GM03348 (cell line): ENCODE measurements at places on chromosomes 6 and 20.

DNA sequence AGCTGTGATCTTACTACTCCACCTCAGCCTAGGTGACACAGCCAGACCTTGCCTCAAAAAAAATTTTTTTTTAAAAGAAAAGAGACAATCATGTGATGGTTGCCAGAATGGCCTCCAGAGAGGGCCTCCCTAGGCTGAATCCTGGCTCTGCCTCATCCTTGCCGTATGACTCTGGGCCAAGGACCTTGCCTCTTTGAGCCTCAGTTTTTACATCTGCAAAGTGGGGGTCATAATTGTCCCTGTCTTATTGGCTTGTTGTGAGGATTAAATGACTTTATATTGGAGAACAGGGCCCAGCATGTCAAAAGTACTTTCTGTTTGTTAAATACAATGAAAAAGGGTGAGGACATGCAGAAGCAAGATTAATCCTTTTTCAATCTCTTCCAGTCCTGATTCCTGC is 14.4 kb downstream of the SRXN1 start:
- DNase-seq, result no peak

DNA sequence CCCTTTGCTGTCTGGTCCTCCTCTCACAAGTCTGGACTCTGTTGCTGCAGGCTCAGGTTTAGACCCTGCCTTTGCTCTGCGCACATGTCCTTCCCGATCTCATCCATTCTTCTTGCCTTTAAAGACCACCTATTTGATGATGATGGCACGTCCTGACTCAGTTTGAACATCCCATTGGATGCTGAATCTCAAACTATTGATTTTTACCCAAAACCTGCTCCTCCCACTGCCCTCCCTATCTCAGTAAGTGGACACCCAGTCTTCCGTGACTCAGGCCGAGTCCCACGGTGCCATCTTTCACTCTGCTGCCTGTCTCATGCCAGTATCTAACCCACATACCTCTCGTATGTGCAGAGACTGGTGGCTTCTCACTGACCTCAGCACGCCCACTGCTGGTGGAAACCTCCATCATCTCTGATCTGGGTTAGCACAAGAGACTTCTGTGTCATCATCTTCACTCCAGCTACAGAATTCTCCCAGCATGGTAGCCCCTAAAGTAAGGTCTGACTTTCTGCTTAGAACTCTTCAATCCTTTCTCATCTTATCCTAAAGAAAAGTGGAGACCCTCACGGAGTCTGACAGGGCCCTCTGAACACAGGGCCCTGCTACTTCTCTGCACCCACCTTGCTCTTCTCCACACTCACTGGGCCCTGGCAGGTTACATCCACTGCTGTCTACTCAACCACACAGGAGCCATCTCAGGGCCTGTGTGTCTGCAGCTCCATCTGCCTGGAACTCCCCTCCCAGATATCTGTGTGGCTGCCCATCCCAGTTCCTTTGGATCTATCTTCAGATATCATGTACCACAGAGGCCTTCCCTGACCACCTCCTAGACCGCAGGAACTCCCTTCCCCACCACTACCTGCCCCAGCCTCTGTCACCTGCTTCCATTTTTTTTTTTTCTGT is 387.1 kb upstream of the AGPAT4 start:
- peak; percentile 17 for DNase-seq

GRCh38 chr6:87183687-87184086 is 28.3 kb downstream of the ZNF292 start:
- peak; percentile 24 for DNase-seq

DNA sequence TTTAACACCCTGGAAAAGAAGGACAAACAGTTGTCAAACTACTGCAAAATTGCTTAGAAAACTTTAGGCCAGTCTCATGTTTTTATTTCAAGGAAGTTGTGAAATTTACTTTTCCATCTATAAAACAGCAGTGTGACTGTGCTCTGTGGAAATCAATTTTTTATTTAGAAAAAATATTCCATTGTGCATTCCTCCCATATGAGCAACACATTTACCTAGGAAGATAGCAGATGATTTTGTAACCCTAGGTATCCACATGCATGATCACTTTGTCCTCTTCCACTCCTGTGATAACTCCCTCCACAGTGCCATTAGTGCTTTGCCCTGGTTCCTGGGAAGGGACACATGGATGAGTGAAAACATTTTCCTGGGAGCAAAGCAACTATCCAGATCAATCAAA is 70.0 kb upstream of the SHLD1 start:
- DNase-seq, result no peak

DNA sequence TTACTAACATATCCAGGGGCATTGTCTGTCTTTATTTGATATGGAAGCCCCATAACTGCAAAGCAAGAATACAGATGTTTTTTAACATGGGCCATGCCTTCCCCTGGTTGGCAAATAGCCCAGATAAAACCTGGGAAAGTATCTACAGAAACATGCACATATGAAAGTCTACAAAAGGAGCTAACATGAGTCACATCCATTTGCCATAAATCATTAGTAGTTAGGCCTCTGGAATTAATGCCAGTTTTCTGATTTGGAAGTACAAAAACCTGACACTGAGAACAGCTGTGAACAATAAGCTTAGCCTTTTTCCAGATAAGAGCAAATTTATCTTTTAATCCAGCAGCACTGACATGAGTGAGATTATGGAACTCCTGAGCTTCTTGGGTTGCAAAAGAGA is 418.0 kb upstream of the IMPG1 start:
- DNase-seq, result no peak

DNA sequence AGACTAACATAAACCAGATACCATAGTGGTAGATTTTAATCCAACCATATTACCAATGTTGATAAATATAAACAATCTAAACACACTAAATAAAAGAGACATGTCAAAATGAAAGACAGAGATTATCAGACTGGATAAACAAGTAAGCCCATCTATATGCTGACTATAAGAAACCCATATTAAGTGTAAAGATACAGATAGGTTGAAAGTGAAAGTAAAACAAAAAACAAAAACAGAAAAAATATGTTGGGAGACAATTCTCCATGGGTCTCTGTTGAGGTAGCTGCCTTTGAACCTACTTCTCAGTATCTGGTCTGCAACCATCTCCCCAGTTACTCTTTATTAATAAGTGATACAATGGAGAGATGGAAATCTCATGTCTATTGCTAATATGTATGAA is 21.2 kb downstream of the REV3L start:
- DNase-seq, result no peak

DNA sequence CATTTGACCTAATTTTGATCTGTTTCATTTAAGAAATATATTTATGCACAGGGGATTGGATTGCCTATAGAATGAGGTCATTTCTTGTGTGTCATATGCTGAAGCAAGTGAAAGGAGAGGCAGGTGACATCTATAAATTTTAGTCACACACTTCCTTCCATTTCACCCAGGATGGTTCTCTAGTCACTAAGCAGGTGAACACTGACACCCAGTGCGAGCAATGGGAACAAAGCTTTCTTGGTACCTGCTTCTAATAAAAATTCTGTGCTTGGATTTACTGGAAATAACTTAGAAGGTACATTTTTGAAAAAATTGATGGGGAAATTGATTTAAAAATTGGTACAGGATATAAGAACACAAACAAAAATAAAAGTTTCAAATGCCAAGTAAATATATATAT is 66.9 kb upstream of the MC3R start:
- DNase-seq, result no peak

GRCh38 chr6:53892707-53893106 is 97.9 kb downstream of the LRRC1 start:
- no peak for DNase-seq

DNA sequence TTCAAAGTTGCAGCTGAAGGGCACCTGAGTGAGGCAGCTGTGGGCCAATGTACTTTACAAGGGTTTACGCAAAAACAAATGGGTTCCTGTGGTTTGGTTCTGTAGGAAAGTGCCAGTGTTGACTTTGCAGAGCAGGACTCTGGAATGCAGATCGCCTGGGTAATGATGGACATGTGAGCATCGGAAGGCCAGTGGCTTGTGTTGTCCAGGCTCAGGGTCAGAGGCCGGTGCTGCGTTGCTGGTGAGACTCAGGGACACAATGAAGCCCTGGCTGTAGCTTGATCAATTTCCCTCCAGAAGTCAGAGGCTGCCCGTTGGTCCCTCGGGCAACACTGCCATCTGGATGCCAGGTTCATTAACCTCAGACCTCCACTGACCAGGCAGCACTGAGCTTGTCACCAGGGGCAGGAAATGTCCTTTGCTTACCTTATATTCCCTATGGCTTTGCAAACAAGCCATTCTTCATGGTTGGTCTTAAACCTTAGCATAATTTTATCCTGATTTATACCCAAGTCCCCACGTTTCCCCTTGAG is 753.4 kb downstream of the QKI start:
- DNase-seq, result no peak

DNA sequence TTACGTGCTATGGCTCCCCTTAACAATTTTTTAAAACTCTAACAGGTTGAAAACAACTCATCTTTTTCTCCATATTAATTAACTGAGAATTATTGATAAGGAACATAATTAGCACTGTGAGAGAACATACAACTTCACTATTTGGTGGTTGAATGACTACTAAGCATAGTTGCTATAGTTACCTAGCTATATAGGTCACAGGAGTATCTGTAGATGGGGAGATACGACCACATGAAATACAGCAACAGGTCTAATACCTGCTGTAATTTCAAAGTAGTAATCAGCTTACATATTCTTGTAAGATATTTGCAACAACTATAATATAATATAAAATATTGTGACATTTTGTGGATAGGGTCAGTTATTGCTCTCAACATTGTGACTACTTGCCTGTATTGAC is 102.9 kb downstream of the ADGB start:
- DNase-seq, result no peak

- DNase-seq, result no peak
These were observed 247.0 kb upstream of the KCNQ5 start for GRCh38 chr6:72374857-72375256.

- DNase-seq, result no peak
These were observed 17.4 kb downstream of the SLCO4A1 start for GRCh38 chr20:62659488-62660239.

DNA sequence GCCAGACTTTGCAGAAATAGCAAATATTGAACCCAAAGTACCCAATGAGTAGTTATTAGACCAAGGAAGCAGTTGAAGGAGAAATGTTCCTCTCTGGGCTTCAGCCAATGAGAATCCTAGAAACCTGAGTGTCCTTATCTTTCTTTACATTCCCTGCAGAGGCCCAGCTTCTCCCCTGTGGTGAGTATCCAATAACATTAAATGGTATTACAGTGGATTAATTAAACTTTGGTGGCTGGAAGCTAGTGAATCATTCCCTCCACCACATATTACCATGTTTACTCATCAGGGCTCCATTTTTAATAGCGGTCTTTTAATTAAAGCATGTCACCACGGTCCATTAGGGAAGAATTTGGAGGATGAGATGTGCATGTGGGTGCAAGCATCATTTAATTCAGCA is 74.0 kb downstream of the UNC5CL start:
- no peak for DNase-seq

- no peak for DNase-seq
These were observed 9.9 kb downstream of the PSMA7 start for GRCh38 chr20:62133051-62133845.

GRCh38 chr6:144413418-144413817 is 128.3 kb downstream of the UTRN start:
- no peak for DNase-seq

GRCh38 chr6:78670802-78671201 is 196.5 kb upstream of the IRAK1BP1 start:
- no peak for DNase-seq

GRCh38 chr6:70118670-70119069 is 184.2 kb downstream of the COL9A1 start:
- DNase-seq, result no peak

DNA sequence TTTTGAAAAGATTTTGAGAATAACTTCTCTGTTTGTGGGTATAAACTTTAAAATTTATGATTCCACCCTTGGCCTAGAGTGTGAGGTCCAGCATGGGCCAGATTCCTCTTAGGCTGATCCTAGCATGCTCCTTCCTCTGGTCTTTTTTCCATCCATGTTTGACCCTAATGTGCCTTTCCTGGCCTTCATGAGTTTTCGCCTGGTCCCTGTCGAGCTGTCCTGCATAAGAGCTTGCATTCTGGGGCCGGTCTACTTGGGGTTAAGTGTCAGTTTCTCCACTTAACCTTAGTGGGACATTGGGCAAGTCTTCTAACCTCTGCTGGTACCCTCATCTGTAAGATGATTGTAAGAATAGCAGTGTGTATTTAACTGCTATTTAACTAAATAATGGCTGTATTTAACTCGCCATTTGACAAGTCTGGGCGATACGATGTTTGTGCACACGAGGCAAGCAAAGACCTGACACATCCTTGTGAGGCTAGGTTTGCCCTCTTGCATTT is 40.7 kb upstream of the TAGAP start:
- no peak for DNase-seq

- DNase-seq, result peak; percentile 21
These were observed 838 bp downstream of the STMN3 start for GRCh38 chr20:63652192-63652980.

DNA sequence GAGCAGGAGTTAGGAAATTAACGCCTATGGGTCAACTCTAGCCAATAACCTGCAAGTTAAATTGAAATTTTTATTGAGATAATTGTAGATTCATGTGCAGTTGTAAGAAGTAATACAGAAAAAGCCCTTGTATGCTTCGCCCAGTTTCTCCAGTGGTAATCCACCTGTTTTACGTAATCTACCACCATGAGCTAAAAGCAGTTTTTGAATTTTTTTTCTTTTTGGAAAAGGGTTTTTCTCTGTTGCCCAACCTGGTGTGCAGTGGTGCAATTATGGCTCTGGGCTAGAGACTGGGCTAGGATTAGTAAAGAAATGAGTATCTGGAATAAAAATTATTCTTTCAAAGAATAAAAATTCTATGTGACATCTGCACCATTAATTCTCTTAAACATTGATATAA is 116.2 kb downstream of the ZFP64 start:
- DNase-seq, result no peak

GRCh38 chr20:50514750-50515149 is 4.6 kb downstream of the PTPN1 start:
- no peak for DNase-seq

DNA sequence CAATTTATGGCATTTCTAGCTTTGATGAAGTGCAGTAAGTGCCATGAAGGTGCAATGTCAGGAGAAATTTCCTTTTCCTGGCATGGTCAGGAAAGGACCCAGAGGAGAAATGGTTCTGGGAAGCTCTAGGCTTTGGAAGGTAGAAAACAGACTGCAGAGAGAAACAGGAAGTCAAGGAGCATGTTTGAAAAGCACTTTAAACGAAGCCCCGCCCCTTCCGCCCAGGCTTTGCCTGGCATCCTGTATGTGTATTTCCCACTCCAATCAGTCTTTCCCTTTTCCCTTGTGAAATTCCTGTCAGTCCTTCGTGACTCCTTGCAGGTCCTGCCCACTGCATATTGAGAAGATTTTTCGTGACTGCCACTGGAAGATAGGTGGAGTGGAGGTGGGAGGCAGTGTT is 320.9 kb upstream of the SASH1 start:
- DNase-seq, result no peak

DNA sequence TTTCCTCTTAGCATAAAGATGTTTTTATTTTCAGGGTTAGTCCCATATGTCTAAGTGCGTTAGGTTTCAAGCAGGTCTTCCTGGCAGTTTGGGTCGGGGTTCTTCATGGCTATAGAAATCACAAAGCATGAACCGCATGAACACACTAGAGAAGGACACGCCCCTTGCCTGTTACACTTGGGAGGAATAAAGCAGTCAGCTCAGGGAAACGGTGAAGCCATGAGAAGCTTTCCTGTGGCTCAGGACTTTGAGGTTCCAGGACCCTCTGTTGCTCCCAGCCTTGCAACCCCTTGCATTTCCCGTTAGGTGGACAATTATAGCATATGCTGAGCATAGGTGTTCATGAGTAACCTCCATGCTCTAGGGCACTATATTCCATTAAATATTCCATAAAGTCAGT is 96.7 kb downstream of the SYCP2 start:
- no peak for DNase-seq

GRCh38 chr6:119002069-119002468 is 67.1 kb upstream of the MCM9 start:
- DNase-seq, result no peak
